ENCODE measurements at places on chromosomes 11 and 22.

GRCh38 chr11:97722721-97723120 is 1298.0 kb upstream of the CNTN5 start:
- no peak for DNase-seq

- DNase-seq = peak; percentile 78
Measured at GRCh38 chr11:117980720-117981119, 5.5 kb upstream of the IL10RA start.

DNA sequence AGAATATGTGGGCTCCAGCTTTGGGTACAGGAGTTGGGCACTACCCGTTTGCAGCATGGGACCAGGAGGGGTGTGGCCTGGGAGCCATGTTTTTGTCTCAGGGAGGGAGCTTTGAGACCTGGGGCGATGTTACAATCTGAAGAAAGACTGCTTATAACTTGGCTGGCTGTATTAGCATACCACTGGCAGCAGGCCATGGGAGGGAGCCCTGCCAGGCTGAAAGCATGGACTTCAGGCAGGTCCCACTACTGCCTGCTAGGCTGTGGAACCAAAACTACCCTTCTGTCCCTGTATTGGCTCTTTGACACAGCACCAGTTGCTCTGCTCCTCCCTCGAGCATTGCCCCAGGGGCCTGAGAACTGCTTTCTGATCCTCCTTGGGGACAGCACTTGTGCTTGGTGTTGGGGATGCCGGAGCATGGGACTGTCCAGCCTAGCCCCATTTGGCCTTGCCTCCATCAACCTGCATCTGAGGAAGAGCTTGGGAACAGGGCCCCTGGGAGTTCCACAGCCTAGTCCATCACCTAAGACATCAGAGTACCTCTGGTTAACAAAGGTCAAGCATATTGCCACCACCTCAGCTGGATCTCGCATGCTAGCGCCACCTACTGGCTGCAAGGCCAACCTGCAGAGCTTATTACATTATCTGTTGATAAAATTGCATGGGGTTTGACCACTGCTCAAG is 217.4 kb downstream of the SBF2 start:
- DNase-seq = no peak

DNA sequence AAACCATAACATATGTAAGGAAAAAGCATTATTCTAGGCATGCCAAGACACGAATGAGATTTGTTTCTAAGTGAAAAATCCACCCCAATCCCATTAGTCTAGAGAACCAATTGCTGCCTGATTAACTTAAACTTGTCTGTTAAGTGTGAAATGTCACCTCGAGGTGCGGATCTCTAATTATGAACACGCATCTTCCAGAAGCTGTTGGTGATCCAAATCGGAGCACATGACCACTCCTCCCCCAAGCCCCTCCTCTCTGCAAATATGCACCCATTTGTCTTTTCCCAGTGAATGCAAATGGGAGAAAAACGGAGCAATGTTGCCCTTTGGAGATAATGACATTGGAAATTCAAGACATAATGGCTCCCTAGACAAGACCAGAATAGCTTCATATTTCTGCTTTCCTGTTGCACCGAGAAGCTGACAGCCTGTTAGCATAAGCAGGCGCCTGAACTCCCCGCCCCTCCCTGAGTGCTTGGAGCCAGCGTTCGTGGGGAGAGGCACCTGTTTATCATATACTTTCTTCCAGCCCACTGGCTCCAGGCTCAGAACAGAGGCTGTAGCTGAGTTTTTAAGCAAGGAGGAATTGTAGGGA is 6.0 kb upstream of the FXYD6 start:
- no peak for DNase-seq

GRCh38 chr11:27193434-27194225 is 153.0 kb downstream of the BBOX1 start:
- DNase-seq = no peak
